Omental fat pad (tissue), 4 donors: ENCODE measurements at places on chromosomes 4 and X. TPM values are rescaled to one million over a fixed set of nuclear protein-coding genes. Genes with fewer than 3 reads are reported as not detected.

GRCh38 chr4:169861593-169861992 lies 103.8 kb upstream of the HPF1 start:
- no peak for DNase-seq

- no peak for DNase-seq
Observed at GRCh38 chr4:143743591-143743990, 43.1 kb upstream of the FREM3 start.

DNA sequence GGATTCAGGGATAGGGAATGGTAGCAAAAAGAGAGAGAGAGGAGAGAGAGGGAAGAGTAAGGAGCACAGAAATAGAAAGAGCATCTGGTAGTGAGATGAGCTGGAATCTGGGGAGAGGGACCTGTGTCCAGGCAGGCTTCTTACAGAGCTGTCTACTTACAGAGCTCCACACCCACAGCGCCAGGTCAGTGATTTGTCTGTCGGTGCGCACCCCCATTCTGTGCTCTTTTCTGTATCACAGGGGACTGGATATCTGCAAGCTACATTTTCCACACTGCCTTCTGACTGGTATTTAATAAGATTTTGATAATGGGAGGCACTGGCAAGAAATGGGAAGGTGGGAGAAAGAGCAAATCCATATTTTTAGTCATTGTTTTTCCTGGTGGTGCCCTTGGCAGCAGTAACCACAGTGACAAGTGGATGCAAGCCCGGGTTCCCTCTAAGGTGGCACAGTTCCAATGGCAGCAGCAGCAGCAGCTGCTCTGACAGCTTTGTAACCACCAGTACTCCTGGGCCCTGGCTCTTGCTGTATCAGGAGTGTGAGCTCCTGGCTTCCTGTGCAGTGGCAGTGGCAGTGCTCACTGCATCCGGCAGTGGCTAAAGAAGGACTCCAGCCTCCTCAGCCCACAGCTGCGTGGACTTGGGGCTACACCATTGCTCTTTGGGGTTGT lies 300.5 kb downstream of the TRIML1 start:
- no peak for DNase-seq

GRCh38 chr4:168273838-168274237 lies 44.7 kb downstream of the DDX60 start:
- DNase-seq: no peak

DNA sequence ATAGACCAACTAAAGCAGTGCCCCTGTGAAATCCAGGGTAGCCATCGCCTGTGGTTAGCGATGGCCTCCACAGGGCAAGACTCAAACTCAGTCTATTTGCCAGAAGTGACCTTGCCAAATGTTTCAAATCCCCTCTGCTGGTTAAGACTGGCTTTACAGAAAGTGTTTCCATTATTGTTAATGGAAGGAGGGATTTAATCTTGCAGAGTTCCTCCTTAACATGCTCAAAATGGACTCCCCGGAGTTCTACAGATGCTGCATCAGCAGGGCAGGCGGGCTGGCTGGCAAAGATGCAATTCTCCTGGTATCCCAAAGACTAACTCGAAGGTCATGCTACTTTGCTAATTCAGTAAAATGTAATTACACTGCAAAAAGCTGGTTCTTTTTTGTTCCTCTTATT lies 313.0 kb upstream of the SLC7A11 start:
- no peak for DNase-seq

GRCh38 chr4:602559-602942 lies 22.8 kb upstream of the PDE6B start:
- DNase-seq: no peak

DNA sequence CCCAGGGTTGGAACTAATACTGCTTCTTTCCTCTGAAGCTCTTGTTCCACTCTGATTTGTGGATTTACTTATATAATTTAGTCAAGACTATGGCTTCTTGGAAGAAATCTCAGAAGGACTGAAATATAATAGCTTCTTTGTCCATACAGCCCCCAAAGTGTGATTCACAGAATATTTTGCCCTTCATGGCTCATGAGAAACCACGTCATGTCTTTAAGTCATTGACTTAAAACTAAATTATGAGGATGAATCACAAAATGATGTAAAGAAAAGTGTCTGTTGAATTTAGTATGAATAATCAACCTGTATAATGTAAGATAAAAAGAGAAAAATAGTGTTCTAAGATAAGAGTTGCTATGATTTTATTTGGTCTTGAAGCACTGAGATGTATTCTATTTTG lies 43.3 kb upstream of the AGA start:
- no peak for DNase-seq

GRCh38 chr4:125187226-125188176 lies 127.3 kb upstream of the FAT4 start:
- no peak for DNase-seq

DNA sequence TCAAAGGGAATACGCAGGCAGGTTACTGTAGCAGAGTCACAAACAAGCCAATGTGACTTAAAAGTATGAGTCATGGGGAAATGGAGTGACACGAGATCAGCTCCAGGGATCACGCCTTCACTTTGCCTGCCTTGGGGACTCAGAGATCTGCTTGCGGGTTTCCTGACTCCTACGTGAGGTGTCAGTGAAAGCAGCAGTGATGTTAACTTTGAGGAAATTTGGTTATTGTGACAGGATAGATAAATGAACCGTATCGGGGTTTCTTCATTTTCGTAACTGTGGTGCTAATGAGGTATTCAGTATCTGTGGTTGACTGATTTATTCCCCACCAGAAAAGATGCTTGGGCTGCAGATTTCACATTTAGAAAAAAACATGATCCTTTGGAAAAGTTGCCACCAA lies 383.3 kb upstream of the ZFP42 start:
- no peak for DNase-seq

DNA sequence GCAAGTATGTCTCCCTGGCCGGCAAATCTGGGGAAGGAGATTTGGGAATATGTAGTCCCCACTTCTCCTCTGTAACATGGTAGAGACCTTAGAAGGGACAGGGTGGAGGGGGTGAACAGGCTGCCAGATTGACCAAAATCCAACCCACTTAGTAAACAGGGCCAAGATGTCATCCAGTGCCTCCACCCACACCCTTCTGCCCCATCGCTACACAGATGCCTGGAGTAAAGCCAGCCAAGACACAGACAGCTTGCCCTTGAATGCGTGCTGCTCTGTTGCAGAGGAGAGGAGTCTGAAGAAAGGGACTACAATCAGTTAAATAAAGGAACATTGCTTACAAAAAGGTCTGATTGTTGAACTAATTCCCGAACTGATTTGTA lies 160.1 kb upstream of the LDB2 start:
- DNase-seq: no peak

- no peak for DNase-seq
Observed at GRCh38 chr4:10655968-10656367, 28.6 kb downstream of the CLNK start.

DNA sequence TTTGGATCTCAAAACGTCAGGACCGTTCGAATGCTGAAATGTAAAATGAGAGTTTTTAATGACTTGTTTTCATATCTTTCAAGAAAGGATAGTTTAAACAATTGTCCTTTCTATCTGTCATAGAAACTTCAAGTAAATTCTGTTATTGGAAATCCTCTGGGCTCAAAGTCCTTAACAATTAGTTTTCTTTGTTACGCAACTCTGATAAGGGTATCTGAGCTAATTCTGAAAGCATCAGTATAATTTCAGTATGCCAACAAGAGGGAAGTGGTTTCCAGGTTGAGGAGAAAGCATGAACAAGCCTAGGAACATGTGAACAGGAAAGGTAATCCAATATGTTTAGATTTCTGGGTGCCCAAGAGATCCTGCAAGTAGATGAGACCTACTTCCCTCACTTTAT lies 22.0 kb downstream of the ADH7 start:
- DNase-seq: no peak

GRCh38 chrX:102976793-102977495 lies 39.9 kb downstream of the RAB40AL start:
- DNase-seq: no peak

- DNase-seq: no peak
Observed at GRCh38 chr4:30553706-30554105, 166.5 kb upstream of the PCDH7 start.

DNA sequence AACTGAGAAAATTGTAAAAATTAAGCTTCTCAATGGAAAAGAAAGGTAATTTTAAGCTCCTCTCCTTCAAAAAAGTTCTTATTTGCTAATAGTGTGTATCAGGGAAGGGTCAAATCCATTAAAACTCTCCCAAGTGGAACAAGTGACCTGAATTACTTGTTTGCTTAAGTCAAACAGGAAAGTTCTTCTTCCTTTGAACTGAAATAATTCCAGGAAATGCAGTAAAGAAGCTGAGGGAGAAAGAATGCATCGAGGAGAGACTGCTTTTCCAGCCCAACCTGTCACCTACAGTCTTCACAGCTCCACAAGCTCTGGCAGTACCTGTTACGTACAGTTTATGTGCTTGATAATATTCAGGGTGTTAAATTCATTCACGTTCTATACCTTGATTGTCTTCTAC lies 131.1 kb downstream of the KLHL8 start:
- DNase-seq: no peak

- no peak for DNase-seq
Observed at GRCh38 chr4:73902038-73902637, 32.9 kb downstream of the CXCL1 start.

Gene PCDH10
- total RNA-seq: 0.46 TPM

Gene PCSK1N
- total RNA-seq: 1.4 TPM

Gene ZCCHC13
- total RNA-seq: not detected
